Prostate gland (tissue), 2 donors: ENCODE measurements at places on chromosomes 11 and 22. TPM values are rescaled to one million over a fixed set of nuclear protein-coding genes. Genes with fewer than 3 reads are reported as not detected.

VSIG10L2 gene
- total RNA-seq, result 0.14 TPM

MMP12 gene
- total RNA-seq, result not detected

ATG2A gene
- 66.1 TPM for total RNA-seq

MS4A8 gene
- 0.68 TPM for total RNA-seq

C1QTNF4 gene
- total RNA-seq, result 13.0 TPM

HIC2 gene
- total RNA-seq, result 2.3 TPM

OR4A16 gene
- total RNA-seq, result not detected

CTSC gene
- 65.5 TPM for total RNA-seq

DNA sequence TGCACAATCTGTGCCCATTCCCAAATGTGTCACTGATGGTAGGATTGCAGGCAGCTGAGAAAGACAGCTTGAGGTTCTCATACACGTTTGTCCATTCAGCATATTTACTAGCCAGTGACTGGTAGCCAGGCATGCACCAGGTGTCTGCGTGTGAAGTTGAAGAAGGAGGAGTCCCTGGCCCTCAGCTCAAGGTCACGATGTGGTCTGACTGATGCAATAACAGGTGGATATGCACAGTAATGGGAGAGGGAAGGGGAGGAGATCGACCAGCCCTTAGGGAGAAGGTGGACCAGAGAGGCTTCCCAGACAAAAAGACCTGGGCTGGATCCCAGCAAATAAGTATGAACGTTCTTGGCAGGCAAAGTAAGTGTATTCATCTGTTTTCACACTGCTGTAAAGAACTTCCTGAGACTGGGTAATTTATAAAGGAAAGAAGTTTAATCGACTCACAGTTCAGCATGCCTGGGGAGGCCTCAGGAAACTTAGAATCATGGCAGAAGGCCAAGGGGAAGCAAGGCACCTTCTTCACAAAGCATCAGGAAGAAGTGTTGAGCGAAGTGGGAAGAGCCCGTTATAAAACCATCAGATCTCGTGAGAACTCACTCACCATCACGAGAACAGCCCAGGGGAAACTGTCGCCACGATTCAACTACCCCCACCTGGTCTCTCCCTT is 96.0 kb downstream of the MN1 start:
- no peak for DNase-seq

DNA sequence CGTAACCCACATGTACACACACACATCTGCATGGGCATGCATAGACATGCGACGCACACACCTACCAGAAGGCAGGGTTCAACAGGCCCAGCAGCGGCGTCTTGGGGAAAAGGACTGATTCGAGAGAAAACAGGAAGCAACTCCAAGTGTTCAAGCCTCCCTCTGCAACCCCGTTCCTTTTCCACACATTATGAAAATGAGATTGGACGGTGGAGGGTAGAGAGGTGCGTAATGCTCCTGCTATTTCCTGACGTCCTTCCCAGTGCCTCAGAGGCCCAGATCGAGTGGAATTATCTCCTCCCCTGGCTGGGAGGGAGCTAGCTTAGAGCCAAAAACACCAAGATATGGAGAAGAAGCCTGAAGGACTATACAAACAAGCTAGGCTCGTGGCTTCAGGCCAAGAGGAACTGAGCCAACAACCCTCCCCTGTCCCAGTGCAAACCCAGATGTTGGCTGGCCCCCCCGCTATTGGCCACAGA is 289.2 kb downstream of the MN1 start:
- peak; percentile 15 for DNase-seq

DNA sequence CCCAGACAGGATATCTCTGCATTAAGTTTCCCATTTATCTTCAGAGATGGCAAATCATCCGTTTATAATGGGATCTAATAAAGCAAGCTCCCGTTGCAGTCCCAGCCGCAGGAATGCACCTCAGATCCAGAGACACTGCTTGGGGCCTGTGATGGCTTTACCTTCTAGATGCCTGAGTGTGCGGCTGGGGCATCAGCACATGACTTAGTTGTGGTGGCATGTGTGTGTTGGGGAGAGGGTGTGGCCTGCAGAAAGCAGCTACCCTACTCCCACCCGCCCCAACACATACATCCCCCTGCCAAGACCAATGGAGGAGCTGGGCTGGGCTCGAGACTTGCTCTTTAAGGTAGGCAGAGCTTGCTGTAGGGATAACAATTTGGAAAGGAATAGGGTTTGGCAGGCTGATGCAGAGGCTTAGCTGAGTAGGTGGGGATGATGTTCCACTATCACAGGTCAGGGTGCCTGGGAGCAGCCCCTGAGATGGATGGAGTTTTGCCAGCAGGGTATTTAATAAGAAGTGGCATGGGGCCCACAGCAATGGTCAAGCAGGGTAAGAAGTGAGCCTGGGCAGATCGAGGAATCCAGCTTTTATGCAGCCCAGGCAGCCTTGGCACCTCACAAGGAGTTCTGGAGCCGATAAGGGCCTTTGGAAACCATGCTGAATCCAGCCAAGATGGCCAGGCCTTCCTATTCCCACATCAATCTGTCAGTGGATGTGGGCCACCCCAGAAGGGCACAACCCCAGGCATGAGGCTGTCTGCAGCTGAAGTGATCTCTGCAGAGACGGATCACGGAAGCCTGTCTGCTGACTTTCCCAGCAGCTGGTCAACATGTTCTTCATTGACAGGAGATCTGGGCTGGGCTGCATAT is 601.3 kb downstream of the BUD13 start:
- no peak for DNase-seq

- no peak for DNase-seq
These were observed 500.4 kb downstream of the MIAT start for GRCh38 chr22:27157666-27158370.

DNA sequence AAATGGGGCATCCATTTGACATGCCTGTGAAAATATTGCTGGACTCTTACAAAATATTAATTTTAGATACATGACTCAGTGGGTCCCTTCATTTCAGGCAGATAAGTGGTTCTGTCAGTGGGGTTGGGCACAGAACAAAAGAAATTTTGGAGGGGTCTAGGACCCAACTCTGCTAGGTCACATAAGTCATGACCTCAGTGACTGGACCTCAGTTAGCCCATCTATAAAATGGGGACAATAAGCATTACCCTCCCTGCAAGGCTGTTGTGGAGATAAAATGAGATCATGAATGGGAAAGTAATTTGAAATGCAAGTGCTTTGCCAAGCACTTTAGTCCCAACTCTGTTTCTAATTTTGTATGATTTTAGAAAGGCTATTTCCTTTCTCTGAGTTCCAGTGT is 23.8 kb downstream of the ADORA2A start:
- no peak for DNase-seq

- peak; percentile 56 for DNase-seq
These were observed 14.5 kb upstream of the MS4A7 start for GRCh38 chr11:60363542-60364470.

DNA sequence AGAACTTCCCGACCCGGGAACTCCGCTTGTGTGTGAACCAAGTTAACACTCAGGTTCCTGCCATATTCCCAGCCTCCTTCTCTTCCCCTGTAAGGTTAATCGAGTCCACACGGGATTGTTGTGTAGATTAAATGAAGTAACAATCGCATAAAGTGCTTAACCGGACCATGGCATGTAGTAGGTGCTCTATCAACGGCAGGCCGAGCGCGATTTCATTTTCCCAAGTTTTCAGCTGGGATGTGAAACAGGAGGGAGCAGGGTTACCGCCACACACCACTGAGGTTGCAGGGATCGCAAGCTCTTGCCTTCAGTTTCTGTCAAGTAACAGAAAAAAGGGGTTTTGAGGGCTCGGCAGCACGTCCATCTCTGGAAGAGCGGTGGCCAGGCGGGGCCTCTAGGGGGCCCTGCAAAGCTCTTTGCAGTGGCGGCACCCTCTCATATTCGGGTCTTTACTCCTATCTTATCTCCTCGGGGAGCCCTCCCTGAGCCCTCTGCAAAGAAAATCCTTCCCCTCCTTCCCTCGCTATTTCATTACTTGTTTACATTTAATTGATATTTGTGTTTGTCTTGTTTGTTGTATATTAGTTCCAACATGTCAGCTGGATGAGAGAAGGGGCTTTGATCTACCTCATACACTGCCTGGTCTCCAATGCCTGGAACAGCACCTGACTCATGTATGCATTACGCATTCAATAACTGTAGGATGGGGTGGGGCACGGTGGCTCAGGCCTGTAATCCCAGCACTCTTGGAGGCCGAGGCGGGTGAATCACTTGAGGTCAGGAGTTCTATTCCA is 816 bp upstream of the PLEKHA7 start:
- DNase-seq, result no peak

DNA sequence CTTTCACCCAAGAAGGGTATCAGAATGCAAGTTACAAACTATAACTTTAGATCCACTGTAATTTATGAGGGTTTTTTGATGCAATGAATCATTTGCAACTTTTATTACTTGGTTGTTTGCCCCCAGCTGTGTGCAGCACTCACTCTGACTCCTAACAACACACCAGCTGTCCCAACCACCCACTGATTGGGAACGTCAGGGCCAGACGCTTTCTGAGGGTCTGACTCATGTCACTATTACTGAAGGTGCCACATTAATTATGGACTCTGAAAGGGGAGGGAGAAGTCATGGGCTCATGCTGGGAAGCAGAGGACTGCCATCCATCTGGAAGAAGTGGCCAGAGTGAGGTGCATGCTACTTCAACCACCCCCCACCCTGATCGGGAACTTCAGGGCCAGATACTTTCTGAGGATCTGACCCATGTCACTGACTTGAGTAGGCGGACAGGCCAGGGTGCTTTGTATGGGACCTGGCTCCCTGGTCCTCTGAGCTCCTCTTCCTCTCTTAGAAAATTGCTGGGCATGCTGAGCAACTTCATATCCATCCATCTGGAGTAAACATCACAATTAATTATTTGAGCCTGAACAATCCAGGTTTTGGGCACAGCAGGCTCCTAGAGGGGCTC is 44.9 kb upstream of the DRD2 start:
- DNase-seq, result no peak

- DNase-seq, result no peak
These were observed 127.8 kb downstream of the CHST1 start for GRCh38 chr11:45537614-45538013.

DNA sequence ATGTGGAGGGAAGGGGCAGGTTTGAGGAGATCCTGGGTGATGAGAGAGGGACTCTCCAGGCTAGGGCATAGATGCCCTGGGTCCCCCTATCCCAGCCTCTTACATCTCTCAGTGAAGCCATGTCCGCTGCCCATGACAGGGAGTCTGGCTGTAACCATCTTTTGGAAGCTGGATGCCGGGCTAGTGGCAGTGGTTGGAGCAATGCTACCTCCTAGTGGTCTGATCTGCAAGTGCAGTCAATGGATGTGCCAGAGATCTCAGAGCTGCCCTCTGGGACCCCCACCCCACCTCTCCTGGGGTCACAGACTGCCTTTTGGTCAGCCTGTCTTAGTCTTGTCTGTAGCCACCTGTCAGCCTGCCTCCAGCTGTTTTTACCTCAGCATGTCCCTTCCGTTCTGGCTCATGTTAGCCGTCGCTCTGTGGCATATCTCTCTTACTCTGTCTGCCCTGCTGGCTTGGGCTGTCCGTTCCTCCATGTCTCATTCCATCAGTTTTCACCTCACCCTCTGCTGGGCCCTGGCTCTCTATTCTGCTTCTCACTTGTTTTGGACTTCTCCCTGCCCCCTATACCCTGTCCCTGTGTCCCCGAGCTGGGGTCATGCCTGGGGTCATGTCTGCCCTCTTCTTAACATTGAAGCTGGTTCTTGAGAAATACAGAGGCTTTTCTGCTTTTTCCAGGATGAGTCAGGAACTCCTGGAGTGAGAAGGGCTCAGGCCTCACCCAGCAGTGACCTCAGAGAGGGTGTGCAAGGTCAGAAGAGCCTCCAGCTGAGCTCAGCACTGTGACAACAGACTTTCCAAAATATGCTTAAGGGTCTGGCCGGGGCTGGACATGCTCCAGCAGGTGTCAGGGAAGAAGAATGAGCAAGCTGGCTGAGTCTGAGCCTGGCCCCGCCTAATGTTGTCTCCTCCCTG is 52.0 kb upstream of the THY1 start:
- DNase-seq, result peak; percentile 54

- no peak for DNase-seq
These were observed 60.2 kb upstream of the CDON start for GRCh38 chr11:126122863-126123262.

- DNase-seq, result no peak
These were observed 207.2 kb upstream of the PGR start for GRCh38 chr11:101336858-101337257.

DNA sequence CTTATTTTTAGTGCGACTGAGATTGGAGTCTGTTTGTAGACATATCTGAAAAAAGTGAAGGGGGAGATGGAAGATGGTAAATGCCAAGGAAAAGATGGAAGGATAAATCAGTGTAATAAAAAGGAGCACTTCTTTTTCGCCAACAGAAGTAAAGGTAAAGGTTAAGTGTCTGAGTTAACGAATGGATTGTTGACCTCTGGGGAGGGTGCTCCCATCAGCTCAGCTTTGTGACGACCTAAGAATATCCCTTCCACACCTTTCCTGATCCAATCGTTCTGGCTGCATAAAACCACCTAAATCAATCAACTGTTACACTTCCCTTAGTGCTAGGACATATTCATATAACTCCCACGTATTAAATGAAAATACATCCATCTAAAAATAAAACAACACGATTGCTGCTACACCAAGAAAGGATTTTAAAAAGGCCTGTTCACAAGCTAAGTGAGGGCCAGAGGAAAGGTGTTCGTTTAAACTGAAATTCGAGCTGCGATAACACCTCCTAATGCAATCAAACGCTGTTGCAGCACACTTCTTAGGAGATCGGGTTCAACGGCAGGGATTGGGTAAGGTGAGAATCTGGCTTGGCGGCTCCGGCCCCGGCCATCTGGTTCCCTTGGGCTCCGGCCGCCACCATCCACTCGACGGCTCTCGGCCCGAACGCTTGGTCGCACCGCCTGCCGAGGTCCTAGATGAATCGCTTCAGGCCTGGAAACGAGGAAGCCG is 658 bp downstream of the C11orf71 start:
- DNase-seq, result peak; percentile 38

GRCh38 chr11:45935349-45936064 is 13.1 kb downstream of the LARGE2 start:
- DNase-seq, result no peak

GRCh38 chr11:12007769-12008737 is at the start of gene DKK3:
TSS of gene DKK3 (minus strand) at chr11:12008626. CDS start at chr11:12008582, 44 bp downstream.
- peak; percentile 72 for DNase-seq

GRCh38 chr11:3220101-3220500 is 1.5 kb upstream of the MRGPRG start:
- DNase-seq, result no peak

GRCh38 chr11:74004759-74005615 is 3.9 kb downstream of the UCP3 start:
- DNase-seq, result no peak

DNA sequence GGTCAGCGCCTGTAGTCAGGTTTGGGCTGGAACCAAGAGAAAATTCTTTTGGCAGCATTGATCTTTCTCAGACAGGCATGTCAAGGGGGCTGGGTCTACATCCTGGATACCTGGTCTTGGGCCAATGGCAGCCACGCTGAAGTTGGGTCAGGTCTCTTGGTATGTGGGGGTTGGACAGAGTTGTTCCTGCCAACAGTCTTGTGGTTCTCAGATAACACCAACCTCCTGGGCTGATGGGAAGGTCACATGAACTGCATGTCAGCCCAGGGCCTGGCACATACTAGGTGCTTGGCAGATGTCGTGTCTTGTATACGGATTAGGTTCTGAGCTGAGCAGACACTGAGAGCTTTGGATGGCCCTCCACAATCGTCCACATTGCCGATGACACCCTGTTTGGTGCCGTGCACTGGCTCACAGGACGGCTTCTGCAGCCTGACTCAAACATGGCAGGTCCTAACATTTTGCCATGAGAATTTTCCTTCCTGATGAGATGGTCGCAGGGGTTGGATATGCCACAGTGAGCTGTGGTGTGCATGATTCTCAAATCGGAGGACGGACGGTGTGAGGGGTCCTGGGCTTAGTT is 42.0 kb downstream of the FBLN1 start:
- peak; percentile 30 for DNase-seq
